ENCODE measurements at places on chromosomes 6 and 20.

DNA sequence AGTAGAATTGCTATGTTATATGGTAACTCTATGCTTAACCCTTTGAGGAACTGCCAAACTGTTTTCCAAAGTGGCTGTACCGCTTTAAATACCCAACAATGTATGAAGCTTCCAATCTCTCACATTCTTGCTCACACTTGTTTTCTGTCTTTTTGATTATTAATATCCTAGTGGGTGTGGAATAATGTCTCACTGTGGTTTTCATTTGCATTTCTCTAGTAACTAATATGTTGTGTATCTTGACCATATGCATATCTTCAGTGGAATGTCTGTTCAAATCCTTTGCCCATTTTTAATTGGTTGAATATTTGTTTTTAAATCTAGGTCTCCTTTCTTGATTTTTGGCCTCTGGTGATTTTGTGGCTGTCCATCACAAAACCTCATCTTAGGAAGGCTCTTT is 177.8 kb upstream of the PLCB4 start:
- DNase-seq = no peak

GRCh38 chr6:31450751-31451150 is 47.2 kb upstream of the MICB start:
- no peak for DNase-seq

GRCh38 chr6:121961619-121962125 is 437.8 kb upstream of the HSF2 start:
- no peak for DNase-seq

DNA sequence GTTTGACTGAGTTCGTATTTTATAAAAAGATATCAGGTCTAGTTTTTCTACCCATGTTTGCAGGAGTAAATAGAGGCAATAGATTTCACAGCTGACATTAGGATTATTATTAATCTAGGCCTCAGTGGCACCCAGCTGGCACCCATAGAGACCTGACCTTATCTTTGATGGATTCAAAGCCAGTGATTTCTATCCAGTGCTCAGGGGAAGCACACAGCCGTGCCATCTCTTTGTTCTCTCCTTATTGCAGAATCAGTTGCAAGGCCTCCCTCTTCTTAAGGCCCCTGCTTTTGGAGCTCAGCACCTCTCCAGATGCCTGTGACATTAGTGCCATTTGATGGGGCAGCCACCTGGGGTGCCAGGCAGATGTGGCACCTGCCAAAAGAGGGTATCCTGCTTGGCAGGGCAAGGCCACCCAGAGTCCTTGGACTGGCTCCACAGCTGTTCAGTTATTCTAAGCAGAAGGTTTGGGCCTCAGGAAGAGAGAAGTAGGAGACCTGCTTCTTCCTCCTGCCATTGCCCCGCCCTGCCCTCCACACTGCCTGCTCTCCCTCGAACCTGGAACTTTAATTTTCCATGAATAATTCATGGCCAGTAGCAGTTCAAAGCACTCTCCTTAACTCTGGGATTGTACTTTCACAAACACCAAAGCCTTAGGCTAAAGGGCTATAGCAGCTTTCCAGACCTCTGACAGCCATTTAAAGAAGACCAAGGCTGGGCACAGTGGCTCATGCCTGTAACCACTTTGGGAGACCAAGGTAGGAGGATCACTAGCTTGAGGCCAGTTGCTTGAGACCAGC is 206.3 kb downstream of the ZDHHC14 start:
- no peak for DNase-seq

- DNase-seq = no peak
Measured at GRCh38 chr6:157868835-157869234, 45.8 kb downstream of the SNX9 start.

DNA sequence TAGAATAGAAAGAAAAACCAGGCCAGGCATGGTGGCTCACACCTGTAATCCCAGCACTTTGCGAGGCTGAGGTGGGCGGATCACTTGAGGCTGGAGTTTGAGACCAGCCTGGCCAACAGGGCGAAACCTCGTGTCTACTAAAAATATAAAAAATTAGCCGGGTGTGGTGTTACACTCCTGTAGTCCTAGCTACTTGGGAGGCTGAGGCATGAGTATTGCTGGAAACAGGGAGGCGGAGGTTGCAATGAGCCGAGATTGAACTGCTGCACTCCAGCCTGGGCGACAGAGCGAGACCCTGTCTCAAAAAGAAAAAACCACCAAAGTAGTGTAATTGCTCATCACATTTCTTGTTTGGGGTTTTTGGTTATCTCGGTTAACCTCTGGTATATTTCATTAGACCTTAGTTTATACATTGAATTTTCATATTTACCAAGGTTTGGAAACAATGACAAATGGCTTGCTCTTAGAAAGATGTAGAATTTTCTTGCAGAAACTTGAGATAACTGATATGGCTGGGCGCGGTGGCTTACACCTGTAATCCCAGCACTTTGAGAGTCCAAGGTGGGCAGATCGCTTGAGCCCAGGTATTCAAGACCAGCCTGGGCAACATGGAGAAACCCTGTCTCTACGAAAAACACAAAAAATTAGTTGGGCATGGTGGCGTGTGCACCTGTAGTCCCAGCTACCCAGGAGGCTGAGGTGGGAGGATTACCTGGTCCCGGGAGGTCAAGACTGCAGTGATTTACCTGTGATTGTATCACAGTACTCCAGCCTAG is 14.2 kb downstream of the ITCH start:
- no peak for DNase-seq

GRCh38 chr20:53255102-53255710 is 283.0 kb downstream of the TSHZ2 start:
- no peak for DNase-seq

DNA sequence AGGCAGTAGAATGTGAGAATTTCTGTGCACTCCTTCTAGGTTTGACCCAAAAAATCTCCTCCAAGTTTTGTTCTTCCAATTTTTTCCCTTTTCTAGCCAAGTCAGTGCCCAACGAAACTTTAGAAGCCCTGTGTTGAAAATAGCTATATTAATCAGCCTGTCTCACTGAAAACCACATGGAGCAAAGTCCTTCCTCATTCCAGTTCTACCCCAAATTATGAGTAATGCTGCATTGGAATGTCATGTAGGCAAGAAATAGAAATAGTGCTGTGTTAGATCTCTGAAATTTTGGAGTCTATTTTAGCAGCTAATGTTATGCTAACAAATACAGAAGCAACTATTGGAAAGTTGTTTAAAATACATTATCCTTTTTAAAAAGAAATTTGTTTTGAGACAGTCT is 725.5 kb downstream of the TBC1D32 start:
- no peak for DNase-seq

DNA sequence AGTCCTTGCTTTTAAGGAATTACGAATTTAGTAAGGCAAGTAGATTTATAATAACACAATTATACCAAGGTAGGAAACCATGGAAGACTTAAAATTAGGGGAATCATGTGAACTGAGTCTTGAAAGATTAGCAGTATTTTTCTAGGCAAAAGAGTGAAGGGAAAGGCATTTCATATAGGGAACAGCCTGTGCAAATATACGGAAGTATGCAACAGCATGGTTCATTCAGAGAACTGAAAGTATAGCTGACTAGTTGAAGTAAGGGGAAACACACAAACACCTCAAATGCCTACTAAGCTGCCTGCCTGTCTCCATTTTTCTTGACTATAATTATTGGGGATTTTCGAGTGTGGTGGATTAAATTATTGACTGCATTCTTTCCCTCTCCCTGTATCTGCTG is 39.0 kb upstream of the ECHDC1 start:
- no peak for DNase-seq

DNA sequence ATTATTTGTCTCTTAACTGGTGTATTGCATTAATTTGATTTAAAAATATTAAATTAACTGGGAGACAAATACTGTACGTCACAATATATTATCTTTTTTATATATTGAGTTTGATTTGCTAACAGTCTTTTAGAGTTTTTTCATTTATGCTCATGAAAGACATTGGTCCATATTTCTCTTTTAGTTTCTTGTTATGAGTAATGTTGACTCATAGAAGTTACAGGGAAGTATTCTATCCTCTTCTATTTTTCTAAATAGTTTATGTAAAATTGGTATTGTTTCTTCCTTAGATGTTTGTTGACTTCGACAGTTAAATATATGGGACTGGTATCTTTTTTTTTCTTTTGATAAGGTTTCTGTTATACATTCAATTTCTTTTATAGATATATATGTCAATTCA is 1115.6 kb upstream of the CITED2 start:
- DNase-seq = no peak

DNA sequence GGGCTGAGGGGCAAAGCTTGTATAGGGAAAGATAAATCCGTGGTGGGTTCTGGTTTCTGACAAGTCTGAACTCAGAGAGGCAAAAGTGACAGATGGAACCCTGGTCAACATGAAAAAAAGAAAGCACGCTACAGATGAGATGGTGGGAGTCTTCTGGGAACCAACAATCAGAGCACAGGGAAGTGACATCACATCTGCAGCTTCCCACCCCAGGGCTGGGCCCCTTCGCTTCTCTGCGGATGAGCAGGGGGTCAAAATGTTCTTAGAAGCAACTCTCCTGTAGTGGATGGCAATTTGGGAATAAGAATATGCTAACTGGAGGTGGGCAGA is 129.2 kb upstream of the AKAP12 start:
- no peak for DNase-seq

DNA sequence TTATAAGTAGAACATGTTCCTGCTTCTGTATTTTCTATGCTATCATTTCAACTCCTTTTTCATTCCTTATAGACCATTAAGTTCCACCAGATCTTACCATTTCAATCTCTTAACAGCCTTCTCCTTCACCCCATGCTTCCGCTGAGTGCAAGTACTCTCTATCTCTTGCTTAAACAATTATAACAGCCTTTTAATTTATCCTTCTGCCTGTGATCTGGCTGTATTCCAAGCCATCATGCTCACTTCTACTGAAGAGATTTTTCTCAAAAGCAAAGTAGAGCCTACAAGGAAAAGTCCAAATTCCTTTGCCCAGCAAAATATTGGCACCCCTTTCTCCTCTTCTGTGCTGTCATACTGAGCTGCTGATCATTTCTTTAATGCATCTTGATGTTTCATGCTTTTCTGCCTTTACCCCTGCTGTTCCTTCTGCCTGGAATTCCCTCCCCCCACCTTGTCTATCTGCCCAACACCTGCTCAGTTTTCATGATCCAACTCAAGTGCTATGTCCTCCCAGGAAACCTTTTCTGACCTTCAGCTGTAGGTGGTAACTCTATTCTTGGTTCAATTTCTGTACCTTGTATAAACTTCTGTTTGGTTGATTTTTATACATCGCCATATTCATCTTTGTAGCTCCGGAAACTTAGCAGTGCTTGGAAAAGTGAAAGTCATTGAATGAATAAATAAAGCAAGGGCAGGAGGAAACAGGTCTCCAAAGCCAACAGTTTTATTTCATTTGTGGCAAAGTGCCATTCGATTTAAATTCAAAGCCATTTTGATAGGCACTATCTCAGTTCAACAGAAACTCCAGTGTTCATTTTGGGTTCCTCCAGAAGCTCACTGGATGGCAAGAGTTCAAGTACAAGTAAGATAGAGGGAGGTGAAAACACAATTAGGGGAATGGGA is 10.5 kb upstream of the BMP2 start:
- no peak for DNase-seq

- DNase-seq = no peak
Measured at GRCh38 chr6:167703347-167703746, 123.4 kb upstream of the AFDN start.

DNA sequence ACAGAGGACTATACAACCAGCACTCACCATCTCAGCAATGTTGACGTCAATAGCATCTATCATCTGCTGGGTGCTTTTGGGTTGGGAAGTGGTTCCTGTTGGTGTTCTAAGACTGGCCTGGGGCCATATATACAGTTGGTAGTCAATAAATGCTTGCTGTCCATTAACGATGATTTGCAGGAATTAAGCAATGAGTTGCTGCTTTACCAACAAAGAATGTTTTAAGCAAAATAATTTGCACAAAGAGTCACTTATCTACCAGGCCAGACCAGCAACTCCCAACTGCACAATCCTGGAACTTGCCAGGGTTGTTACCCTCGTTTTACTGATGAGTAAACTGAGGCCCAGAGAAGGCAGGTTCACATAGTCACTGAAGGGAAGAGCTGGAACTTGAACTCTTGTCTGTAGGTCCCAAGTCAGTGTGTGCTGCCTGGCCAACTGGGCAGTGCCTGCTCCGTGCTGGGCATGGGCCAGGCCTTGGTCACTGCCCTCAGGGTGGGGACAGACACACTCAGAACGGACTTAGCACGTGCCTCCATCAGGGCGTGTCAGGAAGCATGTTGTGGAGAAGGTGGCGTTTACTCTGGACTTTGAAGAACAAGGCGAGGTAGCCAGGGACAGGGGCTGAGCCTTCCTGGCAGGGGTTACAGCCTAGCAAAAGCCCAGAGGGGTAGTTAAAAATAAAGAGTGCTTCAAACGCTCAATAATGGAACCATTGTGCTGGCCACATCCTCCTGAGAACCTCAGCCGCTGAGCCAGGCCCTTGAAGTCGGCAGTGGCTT is 2.5 kb upstream of the SRC start:
- DNase-seq = no peak

GRCh38 chr6:12594530-12594893 is 122.1 kb upstream of the PHACTR1 start:
- DNase-seq = no peak

GRCh38 chr6:133241086-133241900 is at the start of gene EYA4:
EYA4 (plus strand) TSS chr6:133241357; CDS start chr6:133274781, 33,424 bp downstream.
- DNase-seq = no peak

GRCh38 chr6:3869284-3869631 is 20.1 kb downstream of the FAM50B start:
- no peak for DNase-seq

GRCh38 chr6:136886091-136886490 is 36.0 kb upstream of the SLC35D3 start:
- DNase-seq = no peak

DNA sequence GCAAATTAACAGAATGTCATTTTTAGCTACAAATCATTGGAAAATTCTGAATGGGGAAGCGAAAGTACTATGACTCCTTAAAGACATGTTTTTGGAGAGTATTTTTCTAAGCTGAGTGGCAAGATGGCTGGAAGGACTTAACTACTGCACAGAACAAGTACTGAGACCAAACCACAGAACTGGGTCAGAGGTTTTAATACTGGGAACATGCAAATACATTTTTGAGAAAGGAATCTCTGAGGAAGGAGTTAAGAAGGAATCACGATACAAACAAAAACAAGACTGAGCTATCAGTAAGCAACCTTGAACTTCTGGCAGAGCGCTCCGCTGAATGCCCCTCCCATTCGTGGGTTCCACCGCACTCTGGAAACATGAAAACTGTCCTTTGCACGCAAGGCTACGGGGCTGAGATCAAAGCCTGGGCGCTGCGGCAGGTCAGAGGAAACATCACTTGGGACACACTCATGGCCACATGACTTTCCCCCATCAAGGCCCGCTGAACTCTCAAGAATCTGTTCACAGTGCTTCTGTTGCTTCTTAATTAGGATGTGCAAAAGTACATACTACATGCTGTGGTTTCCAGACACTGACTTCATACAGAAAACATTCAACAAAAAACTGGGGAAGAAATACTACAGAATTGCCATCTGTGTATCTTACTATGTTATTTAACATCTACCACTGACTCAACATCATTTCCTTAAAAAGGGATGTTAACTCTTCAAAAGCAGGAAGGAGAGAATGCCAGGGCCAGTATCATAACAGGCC is 27.8 kb downstream of the SLC23A2 start:
- DNase-seq = no peak

Measured in stimulated activated naive CD4-positive, alpha-beta T cell (primary cell).